ENCODE measurements at places on chromosomes 11 and 22.

- DNase-seq = no peak
Measured at GRCh38 chr22:46514592-46515207, 22.7 kb downstream of the CELSR1 start.

GRCh38 chr11:96967616-96968015, 577.8 kb downstream of the JRKL start:
- DNase-seq = no peak

GRCh38 chr11:18304745-18305144, 17.2 kb downstream of the HPS5 start:
- no peak for DNase-seq

DNA sequence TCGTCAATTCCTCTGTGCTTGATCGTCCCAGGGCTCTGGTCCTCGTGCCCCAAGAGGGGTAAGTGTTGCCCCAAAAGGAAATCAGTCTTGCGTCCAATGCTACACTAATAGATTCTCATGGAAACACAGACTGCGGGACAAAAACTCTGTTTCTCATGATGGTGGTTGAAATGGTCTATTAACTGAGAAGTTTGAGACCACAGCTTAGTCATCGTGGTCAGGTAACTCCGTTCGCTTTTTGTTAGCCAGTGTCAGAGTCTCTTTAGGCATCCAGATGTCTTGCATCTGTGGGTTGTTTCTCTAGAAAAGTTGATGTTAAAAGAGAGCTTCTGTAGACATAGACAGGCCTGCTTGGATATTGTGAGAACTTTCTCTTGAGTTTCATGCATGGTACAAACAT, 104.6 kb upstream of the SORL1-AS1 start:
- DNase-seq = no peak

DNA sequence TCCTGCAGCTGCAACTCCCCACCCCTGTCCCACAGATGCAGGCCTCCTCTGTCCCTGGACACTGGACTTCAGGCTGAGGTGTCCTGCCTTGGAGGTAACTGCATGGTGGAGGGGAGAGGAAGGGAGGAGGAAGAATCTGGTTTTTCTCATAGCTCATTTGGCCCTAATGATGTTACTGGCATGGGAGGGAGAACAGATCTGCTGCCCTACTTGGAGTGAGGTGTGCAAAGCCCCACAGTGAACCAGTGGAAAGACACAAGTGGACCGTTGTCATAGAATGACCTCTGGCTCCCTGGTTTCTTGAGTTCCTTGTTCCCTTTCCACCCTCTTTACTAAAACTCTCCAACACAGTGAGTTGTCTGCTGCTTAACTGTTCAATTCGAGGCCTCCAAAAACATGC, 215.9 kb downstream of the BARX2 start:
- no peak for DNase-seq

- DNase-seq = no peak
Measured at GRCh38 chr11:22768281-22768680, 61.3 kb downstream of the SVIP start.

GRCh38 chr11:79670882-79671281, 230.1 kb upstream of the TENM4 start:
- no peak for DNase-seq

DNA sequence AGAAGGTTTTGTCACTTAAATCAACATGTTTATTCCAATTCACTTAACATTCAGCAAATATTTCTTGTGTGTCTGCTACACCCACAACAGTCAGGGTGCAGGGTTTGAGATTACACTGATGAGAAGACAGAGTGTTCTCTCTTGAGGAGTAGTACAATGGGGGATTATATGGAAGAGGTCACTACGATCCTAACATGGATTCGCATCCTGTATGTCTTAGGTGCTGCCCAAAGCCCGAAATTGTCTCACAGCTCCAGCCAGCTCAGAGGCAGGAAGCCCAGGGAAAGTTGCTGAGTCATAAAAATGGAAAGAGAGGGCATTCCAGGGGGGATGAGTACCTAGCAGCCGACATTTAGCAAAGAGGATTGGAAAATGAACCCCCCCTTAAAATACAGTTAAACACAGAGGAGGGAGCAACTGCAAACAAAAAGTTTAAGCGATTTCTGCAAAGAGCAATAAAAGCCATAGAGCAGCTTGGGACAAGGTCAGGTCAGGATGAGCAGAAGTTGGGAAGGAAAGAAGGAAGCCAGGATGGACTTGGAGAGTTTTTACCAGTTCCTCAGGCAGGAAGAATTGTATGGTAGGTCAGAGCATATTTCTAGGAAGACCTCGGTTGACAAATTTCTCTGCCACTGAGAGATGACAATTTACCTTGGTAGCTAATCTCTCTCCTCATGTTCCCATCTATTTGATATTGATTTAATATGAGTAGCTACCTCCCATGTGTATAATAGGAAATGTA, 49.5 kb downstream of the IGLL5 start:
- DNase-seq = no peak

- no peak for DNase-seq
Measured at GRCh38 chr11:126817096-126817495, 183.5 kb downstream of the KIRREL3 start.

DNA sequence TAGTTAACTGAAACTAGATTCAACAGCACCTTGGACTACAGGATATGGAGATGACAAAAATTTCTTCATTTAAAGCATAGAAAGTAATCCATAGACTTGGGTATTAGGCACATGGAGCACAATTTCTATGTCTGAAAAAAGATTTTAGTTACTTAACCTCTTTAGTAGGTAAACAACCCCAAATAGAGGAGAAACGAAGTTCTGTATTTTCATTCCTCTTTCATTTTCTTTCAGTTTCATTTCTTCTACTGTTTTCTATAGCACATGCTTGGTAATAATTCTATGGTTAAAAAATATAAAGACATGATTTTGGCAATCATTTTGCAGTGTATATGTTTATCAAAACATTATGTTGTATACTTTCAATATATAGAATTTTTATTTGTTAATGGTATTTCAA, 99.5 kb downstream of the CASP12 start:
- no peak for DNase-seq

GRCh38 chr22:31625661-31626426, 36.2 kb downstream of the PISD start:
- DNase-seq = no peak

- no peak for DNase-seq
Measured at GRCh38 chr11:65290448-65291165, 24.1 kb upstream of the CDC42EP2 start.

DNA sequence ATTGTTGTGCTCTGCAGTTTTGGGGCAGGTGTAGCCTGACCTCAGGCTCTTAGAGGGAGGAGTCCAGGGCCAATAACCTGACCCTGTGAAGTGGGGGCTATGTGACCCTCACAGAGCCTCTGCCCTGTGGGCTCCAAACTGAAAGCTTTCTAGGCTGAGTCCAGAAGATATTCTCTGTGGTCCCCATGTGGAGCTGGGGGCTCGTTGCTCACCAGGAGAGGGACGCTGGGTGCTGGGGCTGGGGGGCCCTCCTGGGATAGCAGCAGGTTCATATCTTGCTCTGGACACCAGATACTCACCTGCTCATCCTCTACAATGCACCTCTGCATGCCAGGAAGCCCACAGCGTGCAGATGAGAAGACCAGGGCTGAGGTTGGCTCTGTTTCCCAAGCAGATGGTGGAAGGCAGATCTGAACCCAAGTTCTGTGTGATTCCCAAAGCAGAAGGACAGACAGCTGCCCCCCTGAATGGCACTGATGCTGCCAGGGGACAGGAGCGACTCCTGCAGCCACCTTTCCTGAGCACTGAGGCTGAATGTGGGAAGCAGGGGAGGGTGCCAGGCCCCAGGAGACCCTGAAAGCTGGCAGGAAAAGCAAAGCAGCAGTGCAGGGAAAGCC, 1022.0 kb downstream of the TBC1D22A start:
- no peak for DNase-seq

GRCh38 chr11:128764424-128765095, 70.7 kb downstream of the FLI1 start:
- DNase-seq = no peak

DNA sequence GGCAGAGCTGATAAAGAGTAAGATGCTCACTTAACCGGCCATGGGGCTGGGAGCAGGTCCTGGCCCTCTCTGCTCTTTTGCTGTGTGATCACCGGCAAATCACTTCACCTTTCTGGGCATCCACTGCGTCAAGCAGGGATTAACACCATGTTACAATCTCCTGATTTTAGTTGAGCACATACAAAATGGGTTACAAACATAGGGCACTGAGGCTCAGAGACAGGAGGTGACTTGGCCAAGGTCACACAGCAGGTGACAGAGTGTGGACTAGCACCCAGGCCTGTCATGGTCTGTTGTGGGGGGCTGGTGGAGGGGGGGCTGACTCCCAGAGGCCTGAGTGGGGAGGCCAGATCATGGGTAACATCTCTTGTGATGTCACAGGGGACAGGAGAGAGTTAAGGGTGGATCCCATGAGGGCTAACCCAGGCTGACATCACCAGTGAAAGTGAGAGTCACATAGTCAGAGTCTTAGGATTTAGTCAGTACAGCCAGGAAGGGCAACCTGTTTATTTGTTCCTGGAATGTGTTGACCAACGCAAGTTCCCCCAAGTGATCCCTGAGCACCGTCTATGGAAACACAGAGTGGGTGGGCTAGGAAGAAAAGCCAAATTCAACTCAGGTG, 27.8 kb downstream of the GDPD5 start:
- no peak for DNase-seq

DNA sequence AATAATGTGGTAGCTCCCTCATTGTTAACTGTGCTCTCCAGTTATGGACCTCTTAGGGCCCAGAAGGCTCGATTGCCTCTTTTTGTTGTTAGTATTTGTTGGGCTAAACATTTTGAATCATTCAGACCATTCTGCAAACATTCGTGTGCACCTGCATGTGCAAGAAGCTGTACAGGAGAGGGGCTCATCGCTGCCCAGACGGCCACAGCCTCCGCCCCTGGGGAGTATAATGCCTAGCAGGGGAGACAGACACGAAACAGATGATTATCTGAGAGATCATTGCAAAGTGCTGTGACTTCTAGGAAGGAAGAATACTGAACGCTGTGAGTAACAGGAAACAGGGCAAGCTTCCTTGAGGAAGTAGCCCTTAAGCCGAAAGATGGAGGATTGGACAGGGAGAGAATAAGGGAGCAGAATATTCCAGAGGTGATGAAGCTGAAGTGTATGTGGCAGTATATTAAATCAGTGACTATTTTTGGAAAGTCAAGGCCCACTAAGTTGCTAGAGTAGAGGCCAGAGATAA, 123.3 kb upstream of the RASSF10 start:
- no peak for DNase-seq

DNA sequence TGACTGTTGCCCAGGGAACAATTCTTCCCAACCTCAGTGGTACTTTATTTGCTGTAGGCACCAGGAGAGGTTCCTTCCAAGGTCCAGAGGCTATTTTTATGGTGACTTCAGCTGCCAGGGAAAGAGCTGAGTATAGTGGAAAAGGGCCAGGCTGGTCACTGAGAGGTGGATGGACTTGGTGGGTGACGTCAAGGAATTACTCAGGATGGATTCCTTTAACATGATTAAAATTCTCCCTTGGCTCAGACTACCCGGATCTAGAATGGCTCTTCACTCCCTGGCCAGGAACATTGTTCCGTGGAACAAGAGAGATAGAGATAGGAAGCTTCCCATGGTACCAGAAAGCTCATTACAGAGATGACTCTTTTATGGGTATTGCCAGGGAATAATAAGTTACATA, 8.7 kb upstream of the CALCA start:
- DNase-seq = no peak

DNA sequence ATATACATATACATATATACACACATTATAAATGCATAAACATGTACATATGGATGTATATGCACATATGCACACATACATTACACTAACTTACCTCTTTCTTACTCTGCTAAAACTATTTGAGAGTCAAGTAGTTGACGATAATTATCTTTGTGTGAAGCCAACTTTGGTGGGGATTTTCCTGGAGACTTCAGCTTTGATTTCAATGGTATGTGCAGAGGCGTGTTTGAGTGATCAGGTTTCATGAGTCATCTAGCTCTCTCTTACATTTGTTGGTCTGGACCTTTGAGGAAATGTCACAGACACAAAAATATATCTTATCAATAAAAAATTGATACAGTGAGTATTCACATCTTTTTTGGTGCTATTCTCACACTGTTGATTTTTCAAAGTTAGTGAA, 769.1 kb upstream of the LUZP2 start:
- DNase-seq = no peak

DNA sequence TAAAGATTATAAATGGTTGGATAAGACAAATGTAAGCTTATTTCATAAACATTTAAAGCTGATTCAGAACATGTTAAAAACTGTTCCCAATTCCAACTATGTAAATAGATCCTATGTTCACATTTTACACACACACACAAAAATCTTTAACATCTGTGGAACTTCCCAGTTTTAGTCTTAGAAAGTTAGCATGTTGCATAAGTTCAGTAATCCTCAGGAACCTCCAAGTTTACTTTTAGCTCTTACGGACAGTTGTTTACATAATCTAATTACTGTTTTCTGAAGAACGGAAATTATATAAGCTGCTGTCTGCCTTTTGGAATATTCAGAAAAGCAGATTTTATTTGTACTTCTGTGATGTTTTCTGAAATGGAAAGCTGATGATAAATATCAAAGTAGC, 53.3 kb downstream of the PANX1 start:
- DNase-seq = no peak

DNA sequence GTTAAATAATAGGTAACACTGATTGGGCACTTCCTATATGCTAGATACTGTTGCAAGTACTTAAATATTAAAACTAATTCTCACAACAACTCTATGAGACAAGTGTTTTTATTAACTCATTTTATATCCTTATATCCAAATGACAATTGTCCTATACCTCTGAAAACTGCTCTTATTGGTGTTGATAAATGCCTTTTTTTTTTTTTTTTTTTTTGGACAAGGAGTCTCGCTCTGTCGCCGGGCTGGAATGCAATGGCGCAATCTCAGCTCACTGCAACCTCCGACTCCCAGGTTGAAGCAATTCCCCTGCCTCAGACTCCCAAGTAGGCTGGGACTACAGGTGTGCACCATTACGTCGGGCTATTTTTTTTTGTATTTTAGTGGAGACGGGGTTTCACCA, 41.6 kb downstream of the MRTFA start:
- DNase-seq = no peak

- no peak for DNase-seq
Measured at GRCh38 chr22:44759001-44759400, 6.6 kb downstream of the ARHGAP8 start.

GRCh38 chr22:31276426-31277167, 15.7 kb downstream of the PIK3IP1 start:
- DNase-seq = no peak

DNA sequence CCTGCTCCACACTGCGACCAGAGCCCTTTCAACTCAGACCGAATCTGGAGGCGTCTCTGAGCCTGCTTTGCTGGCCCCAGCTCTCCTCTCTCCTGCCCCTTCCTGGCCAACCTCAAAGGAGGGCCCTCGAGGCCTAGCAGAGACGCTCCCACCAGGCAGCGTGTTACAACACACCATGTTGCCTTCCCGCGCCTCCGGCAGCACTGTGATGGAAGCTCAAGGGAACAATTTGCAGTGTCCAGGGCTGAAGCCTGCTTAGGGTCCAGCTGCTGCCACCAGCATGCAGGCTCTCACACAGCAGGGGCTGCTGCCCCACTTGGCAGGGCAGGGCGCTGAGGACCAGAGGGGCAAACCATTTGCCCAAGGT, 18.4 kb downstream of the LINC01488 start:
- DNase-seq = no peak

GRCh38 chr11:26964339-26964738, 29.6 kb upstream of the FIBIN start:
- DNase-seq = no peak

GRCh38 chr22:44413211-44413610, 84.8 kb downstream of the RTL6 start:
- no peak for DNase-seq

- DNase-seq = no peak
Measured at GRCh38 chr11:124195189-124195734, 12.1 kb downstream of the OR10D3 start.
